SHP77 (cell line): ENCODE measurements at places on chromosomes 13 and 19.

DNA sequence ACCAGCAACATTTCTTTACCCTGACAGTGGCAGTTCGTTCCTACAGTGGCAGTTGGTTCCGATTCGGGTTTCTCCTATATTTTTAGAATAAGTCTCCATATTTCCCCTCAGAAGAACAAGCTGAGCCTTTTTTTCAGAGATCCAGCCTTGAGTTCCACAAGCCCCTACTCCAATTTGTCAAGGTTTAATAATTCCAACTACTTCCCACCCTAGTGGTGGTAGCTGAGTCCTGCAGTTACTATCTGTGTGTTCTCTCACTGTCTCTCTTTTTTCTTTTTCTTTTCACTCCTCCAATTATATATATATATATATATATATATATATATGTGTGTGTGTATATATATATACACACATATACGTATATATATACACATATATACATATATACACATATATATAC is 1347.3 kb downstream of the PCDH9 start:
- no peak for DNase-seq

DNA sequence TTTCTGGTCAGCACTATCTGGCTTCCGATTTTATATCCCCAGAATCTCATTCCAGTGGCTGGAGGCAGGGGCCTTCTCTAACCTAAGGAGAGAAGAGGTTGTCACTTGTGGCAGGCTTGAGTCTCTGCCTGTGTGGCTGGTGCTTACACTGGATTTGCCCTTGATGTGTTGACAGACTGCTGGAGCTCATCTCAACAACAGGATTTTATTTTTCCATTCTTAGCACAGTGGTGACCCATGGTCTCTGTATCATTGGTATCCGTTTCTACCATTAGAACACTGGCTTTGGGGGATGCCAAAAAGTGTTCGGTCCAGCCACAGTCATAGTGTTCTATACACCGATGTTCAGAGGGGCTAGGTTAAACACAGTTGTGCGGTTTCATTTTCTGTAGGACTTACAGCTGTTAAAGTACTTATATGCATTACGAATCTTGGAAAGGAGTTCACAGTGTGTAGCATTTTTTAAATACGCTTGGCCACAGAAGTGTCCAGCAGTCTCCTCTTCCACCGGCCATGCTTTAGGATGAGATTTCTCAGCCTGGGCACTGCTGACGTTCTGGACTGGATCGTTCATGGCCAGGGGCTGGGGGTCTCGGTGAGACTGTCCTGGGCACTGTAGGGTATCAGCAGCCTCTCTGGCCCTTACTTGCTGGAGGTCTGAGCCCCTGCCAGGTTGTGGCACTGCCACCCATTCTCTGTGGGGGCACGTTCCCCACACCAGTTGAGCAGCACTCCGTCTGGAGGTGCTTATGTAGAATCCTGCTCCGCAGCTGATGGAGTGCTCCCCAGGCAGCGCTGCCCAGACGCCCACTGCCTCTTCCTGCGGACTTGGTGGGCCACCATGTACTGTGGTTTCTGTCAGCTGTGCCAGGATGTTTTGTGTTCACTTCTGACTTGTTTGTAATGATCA is 41.4 kb upstream of the TEX29 start:
- DNase-seq = no peak

- DNase-seq = no peak
Observed at GRCh38 chr19:21134934-21135366, 6.9 kb upstream of the ZNF431 start.

GRCh38 chr19:18167975-18168645 is 5.5 kb upstream of the IFI30 start:
- peak; percentile 27 for DNase-seq

- DNase-seq = no peak
Observed at GRCh38 chr19:628168-628567, 5.2 kb downstream of the POLRMT start.

DNA sequence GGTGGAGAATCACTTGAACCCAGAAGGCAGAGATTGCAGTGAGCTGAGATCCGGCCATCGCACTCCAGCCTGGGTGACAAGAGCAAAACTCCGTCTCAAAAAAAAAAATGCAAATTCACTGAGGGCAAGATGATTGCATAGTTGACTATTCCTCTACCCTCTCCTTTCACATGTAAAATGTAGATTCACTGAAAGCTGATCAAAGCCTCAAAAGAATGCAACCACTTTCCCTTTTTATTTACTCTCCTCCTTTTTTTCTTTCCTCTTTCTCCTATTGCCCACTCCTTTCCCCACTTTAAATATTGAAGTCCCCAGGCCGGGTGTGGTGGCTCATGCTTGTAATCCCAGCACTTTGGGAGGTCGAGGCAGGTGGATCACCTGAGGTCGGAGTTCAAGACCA is 6.3 kb downstream of the TEX101 start:
- no peak for DNase-seq

DNA sequence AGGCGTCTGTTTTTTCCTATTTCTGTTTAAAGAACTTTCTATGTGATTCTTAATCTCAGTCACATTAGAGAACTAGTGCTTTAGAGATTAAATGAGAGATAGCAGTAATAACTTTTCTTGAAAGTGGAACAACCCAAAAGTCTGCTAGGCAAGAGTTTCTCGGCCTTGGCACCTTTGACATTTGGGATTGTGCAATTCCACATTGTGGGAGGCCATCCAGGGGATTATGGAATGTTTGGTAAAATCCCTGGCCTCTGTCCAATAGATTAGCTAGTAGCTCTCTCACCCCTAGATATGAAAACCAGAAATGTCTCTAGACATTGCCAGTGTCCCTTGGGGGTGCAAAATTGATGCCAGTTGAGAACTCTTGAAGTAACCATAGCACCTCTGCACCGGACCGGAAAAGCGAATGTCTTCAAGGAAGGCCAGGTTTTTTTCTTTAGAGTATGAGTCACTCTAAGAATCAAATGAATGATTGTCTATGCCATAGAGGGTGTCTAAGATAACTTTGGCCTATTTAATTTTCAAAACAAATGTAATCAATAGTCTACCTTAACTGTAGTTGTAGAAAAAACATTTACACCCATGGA is 45.0 kb upstream of the IL17D start:
- no peak for DNase-seq

DNA sequence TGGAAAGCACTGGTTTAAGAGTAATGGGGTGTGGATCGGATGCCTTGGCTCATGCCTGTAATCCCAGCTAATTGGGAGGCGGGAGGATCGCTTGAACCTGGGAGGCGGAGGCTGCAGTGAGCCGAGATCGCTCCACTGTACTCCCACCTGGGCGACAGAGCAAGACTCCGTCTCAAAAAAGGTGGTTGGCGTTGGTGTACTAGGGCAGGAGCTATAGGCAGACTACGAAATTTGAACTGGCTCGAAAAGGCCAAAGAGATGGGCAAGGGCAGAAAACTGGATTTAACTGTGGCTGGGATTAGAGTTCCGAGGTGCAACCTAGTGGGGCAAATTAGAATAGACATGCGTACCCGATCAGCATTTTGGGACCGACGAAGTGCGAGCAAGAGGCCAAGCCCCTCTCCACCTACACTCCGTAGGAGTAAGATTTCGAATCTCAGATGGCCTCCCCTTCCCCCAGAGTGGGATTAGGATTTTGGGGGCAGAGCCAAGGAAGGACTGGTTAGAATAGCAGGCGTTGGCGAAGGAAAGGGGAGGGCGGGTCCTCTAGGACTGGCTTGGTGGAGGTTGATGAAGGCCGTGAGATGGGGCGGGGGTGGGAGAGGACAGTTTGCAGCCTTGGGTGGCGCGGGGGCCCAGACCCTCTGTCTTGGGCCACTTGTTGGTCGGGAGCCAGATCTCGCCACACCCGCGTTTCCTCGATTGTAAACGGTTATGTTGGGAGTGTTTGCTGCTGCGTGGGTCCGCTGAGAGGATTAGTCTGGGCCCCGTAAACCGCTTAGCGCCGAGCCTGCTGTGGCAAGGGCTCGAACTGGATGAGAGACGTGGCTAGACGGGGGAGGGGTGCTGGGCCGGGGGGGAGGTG is 2.0 kb upstream of the INAFM1 start:
- DNase-seq = no peak

GRCh38 chr19:54905421-54905802 is 536 bp upstream of the NCR1 start:
- DNase-seq = no peak

DNA sequence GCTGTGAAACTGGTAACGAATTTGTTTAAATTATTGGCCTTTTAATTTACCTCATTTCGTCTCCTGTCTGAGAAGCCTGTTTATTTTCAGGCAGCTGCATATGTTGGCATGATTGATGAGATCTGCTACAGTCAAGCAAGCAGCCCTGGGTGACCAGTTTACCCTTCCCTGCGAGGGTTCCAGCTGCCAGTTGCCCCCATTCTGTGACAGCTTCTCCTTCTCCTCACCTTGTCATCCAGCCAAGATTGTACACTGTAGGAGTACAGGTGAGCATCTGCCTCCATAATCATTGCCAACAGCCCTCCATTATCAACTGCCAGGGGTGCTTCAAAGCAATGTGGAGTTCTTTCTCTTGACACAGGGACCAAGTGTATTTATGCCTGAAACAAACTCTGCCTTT is 1979.9 kb upstream of the PRR20A start:
- DNase-seq = peak; percentile 60

DNA sequence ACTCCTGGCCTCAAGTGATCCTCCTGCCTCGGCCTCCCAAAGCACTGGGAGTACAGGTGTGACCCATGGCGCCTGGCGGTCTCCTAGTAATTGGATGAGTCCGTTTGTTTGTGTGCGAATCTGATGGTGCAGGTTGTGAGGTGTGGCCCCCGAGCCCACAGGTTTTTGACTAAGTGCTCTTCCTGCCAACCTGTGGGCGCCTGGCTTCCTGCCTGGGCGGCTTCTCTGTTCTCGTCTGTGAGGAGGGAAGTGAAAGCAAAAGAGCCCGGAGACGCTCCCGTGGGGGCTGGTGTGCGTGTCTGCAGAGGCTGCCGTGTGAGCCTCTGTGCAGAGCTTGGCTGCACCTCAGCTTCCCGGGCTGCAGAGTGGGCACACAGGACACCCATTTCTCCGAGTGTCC is 10.0 kb downstream of the ARHGAP45 start:
- DNase-seq = no peak

GRCh38 chr13:31980830-31981229 is 50.7 kb upstream of the FRY start:
- no peak for DNase-seq

- no peak for DNase-seq
Observed at GRCh38 chr13:37616131-37616530, 17.6 kb upstream of the POSTN start.

- no peak for DNase-seq
Observed at GRCh38 chr13:43405457-43405856, 381.3 kb downstream of the ENOX1 start.

DNA sequence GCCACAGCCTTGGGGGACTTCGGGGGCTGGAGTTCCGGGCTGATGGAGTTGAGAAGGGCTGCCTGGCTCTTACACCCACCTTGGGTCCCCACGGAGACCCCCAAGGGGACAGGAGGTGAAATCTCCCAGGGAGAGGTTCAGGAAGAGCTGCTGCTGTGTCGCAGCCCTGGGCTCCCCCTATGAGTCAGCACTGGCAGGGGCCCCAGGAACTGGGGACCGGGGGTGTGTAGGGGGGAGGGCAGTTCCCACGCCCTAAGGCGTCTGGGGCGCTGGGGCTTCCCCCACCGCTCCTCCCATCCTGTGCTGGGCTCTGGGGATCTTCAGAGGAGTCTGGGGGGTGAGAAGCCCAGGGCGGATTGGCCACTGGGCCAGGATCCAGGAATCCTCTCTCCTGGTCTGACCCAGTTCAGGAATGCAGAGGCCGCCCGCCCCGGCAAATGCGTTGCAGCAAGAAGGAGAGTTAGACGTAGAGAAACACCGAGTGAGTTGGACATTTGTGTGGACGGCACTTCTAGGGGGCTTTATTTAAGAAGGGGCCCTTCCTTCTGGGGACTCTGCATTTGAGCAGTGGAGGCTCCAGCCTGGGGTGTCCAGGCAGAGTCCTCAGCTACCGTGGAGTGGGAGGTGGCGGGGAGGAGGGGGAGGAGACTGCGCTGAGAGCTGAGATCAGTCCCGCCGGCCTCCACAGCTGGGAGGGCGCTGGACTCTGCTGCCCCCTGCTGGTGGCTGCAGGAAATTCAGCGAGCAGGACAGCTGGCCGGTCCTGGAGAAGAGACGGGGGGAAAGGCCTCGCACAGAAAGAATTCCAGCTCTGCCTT is 15.0 kb upstream of the NANOS3 start:
- peak; percentile 53 for DNase-seq

DNA sequence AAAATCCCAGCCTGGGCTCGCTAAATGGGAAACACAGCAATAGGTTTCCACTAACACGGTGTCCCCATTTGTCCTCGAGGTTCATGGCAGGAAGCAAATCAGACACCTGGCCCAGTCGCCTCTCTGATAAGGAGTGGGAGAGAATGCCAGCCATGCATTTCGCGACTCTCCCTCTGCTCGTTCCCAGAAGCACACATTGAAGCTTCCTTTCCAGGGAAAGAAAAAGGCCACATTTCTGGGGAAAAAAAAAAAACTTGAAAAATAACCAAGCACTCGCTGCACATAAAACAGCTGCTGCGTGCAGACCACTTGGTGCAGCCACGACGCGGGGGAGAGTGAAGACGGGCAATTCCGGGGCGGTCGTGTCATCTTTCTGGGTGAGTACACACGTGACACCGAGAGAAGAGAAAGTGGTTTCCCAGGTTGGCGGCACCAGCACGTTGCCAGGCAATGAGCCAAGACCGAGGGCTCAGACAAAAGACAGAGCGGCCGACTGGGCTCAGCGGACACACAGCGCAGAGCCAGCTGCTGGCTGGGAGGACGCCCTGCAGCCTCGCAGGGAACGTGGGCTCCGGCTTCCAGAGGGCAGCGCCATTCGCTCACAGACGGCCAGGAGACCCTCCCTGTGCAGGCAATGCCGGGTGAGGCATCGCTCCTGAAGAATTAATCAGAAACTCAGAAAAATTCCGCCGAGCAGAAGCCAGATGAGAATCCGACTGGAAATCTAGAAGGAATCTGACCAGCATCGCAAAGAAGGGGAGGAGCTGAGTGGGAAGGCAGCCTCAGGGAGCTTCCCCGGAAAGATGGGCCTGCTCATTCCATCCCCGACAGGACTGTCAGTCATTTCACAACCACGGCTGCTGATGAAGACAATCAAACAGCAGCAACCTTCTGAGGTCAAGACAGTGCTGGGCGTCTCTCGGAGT is 83.2 kb upstream of the IRS2 start:
- peak; percentile 99 for DNase-seq

DNA sequence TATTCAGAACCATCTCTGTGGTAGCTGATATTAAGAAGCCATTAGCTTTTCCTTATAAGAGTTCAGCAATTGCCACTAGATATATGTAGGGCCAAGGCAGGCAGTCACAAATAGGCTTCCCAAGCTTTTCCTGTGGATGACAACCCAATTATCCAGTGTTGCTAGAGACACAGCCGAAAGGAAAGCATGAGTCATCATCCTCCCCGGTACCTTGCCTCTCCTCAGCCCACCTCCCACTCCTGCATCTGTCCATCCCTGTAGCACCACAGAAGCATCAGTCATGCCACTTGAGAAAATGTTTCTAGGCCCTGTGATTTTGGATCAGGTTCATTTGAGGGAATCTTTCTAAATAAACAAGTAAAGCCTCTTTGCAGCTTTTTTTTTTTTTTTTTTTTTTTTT is 204.3 kb downstream of the DNAJC15 start:
- DNase-seq = no peak

GRCh38 chr19:30151081-30151480 is 209.0 kb downstream of the URI1 start:
- no peak for DNase-seq
